Activated naive CD4-positive, alpha-beta T cell treated with anti-CD3 and anti-CD28 coated beads, Interleukin-2, amount 10 ng/mL, durations not matched to agents 5 hours and 36 hours (primary cell): ENCODE measurements at places on chromosomes 11 and 22. TPM values are rescaled to one million over a fixed set of nuclear protein-coding genes. Genes with fewer than 3 reads are reported as not detected.

Gene SLC7A4
- not detected for total RNA-seq

Gene POGLUT3
- total RNA-seq = 19.6 TPM

Gene OR51A2
- not detected for total RNA-seq

Gene SYCE3
- total RNA-seq = not detected

Gene MUC6
- not detected for total RNA-seq

Gene ST13
- total RNA-seq = 155 TPM

Gene MAJIN
- total RNA-seq = 0.36 TPM

Gene API5
- total RNA-seq = 113 TPM

Gene IGLL1
- not detected for total RNA-seq

Gene DPP3
- total RNA-seq = 62.5 TPM

Gene OR10D3
- not detected for total RNA-seq

Gene TUBA8
- 1.9 TPM for total RNA-seq

Gene RIMBP3C
- 0.89 TPM for total RNA-seq

Gene OR4D9
- total RNA-seq = not detected

Gene KCNJ1
- not detected for total RNA-seq

Gene HTR3A
- not detected for total RNA-seq

Gene ACTN3
- total RNA-seq = 0.05 TPM

Gene C11orf86
- not detected for total RNA-seq

Gene DEFB131B
- total RNA-seq = not detected

Gene TRIM49
- total RNA-seq = not detected

Gene MYRF
- total RNA-seq = 1.9 TPM

Gene EI24
- 39.1 TPM for total RNA-seq

Gene ENDOD1
- 11.6 TPM for total RNA-seq

Gene OR4C46
- not detected for total RNA-seq

Gene MOGAT2
- not detected for total RNA-seq

Gene GRM5
- total RNA-seq = not detected

Gene KRTAP5-8
- total RNA-seq = 0.23 TPM

Gene NTM
- total RNA-seq = not detected

Gene SIRT3
- total RNA-seq = 14.6 TPM

Gene SLC22A9
- not detected for total RNA-seq

Gene ABTB2
- total RNA-seq = 0.43 TPM

Gene TMPRSS13
- total RNA-seq = 2.0 TPM

Gene INS
- not detected for total RNA-seq

Gene PIWIL4
- 0.70 TPM for total RNA-seq

Gene OR52E4
- total RNA-seq = not detected

Gene CWC15
- total RNA-seq = 55.4 TPM

Gene PHLDA2
- total RNA-seq = 0.41 TPM

Gene TRIM34
- 13.3 TPM for total RNA-seq
